Heart left ventricle (tissue), 16 donors: ENCODE measurements at places on chromosomes 6 and 20. TPM values are rescaled to one million over a fixed set of nuclear protein-coding genes. Genes with fewer than 3 reads are reported as not detected.

The CCR6 gene
- total RNA-seq: not detected

The PTGIS gene
- total RNA-seq: 31.5 TPM

The EDN3 gene
- not detected for total RNA-seq

DNA sequence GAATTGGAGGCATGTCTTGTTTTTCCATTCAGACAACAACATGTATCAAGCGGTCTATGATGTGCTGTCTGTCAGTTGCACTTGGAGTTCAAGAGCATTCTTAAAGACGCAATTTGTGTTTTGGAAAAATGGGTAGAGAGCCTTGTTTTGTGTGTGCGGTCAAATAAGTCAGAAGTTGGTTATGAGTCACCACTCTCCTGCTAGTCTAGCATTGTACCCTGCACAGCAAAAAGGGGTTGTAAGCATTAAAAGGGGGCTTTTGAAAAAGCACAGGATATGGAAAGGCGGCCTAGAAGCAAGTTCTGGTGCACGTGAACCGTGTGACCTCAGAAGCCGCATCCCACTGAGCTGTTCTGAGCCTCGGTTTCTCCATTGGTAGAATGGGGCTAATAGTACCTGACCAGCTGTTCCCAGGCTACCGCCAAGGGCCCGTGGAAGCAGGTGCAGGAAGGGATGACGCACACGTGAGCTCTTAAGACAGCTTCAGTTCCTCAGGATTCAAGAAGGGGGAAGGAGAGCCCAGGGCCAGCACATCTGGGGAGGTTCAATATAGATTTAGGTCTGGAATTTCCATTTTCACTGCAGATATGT lies 61.6 kb upstream of the SNX9 start:
- no peak for DNase-seq

- no peak for DNase-seq
These were observed 34.1 kb downstream of the UTRN start for GRCh38 chr6:144319211-144319610.

- no peak for DNase-seq
These were observed 17.9 kb downstream of the SLCO4A1 start for GRCh38 chr20:62660240-62660615.

DNA sequence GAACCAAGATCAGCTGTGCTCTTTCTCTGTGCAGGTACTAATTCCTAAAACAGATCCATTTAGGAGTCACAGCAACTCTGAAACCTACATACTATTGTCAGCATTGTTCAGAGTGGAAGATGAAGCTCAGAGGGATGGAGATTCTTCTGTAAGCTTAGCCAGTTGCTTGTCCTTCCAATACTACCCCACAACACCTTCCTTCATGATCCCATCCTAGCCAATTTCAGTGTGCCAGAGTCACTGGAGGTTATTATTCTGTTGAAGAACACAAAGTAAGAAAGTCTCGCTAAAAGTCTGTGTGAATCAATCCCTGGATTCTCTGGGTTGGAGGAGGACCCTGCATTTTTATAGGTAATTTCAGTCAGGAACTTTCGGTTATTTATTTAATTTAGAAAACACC lies 2.3 kb downstream of the POPDC3 start:
- DNase-seq: no peak

GRCh38 chr6:30312676-30313321 lies 13.9 kb upstream of the TRIM39 start:
- no peak for DNase-seq

GRCh38 chr6:31597006-31597405 lies 4.2 kb upstream of the NCR3 start:
- DNase-seq: no peak

GRCh38 chr20:34553366-34553867 lies 5.1 kb upstream of the MAP1LC3A start:
- no peak for DNase-seq

DNA sequence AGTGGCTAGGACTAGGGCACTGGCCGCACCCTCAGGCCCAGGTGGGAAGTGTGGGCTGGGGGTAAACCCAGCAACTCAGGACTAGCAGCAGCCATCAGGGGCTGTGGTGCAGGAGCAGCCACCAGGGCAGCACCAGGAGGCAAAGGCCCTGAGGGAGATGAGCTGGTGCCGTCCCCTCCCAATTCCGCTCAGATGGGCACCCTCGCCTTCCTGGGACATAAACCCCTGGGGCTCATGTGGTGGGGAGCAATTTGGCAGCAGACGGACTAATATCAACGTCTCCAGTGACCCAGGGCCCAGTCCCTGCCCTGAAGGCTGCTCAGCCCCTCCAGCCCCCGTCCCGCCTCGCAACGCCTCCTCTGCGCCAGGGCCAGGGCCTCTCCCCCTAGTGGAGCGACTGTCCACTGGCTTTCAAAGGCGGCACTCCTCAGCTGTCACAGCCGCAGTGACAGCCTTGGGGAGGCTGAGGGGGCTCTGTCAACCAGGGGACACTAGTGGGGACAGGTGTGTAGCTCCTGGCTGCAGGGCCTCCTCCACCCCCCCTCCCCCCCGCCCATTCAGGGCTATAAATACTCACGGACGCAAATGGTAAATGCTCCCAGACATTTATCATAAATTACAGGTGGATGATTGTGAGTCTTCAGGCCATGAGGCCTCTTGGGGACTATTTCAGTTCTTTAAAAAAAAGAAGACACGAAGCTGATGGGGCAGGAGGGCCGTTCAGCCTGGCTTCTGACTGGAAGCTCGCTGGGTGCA lies 349.9 kb downstream of the ZFAND3 start:
- DNase-seq: peak; percentile 39

DNA sequence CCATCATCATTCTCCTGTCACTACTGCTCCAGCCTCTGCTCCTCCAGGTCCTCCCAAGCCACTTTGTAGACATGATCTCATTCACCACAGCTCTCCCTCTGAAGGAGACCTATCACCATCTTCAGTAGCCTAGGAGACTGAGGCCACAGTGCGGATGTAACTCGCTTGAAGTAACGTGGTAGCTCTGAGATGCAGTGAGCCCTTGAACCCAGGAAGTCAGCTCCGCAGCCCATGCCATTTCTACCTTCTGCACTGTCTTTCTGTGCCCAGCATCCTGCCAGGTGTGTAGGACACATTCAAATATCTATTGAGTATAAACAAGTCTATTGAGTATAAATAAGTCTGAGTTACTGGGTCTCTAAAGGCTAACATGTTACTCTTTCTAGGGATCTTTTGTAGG lies 164.4 kb downstream of the CDH26 start:
- no peak for DNase-seq

DNA sequence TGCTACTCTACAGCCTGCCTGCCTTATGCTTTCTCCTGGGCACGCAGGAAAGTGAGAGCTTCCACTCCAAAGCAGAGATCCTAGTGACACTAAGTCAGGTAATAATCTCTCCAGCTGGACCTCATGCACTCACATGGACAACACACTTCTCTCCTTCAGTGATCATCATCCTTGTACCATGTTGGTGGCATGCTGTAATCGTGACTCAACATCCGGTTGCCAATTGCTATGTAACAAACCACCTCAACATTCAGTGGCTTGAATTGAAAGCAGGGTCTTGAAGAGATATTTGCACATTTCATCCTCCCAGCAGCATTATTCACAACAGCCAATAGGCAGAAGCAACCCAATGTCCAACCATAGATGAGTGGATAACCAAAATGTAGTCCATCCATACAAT lies 40.3 kb upstream of the PPP1R3G start:
- no peak for DNase-seq

GRCh38 chr6:78523622-78524021 lies 343.7 kb upstream of the IRAK1BP1 start:
- no peak for DNase-seq

DNA sequence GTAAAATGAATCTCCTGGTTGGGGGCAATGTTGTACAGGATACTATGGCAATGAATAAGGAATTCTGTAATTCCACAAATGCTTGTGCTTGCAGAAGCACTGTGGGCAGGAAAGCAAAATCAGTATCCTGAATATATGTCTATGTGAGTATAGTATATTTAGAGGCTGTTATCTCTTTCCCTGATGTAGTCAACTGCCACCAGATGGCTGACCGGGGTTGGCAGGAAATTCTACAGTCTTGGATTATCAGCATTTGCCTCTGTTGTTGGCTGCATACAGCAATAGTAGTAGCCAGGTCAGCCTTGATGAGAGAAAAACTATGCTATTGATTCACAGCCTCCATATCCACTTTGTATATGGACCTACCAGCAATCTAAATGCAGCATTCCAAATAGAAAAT lies 425.1 kb upstream of the JAG1 start:
- no peak for DNase-seq

DNA sequence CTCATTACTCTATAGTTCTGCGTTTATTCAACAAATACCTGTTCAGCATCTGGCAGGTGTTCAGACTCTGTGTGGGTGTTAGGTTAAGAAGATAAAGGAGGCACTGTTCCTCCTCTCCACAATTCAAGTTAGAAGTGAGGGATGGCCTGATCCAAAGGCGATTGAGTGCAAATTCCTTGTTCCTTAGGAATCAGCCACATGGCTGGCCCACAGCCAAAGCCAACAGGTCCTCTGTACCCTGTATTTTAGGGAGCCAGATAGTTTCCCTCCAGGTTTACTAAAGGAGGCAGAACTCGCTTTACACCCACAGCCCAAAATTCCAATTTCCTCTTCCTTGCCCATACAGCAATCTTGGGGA lies 5.0 kb upstream of the CD40 start:
- no peak for DNase-seq

DNA sequence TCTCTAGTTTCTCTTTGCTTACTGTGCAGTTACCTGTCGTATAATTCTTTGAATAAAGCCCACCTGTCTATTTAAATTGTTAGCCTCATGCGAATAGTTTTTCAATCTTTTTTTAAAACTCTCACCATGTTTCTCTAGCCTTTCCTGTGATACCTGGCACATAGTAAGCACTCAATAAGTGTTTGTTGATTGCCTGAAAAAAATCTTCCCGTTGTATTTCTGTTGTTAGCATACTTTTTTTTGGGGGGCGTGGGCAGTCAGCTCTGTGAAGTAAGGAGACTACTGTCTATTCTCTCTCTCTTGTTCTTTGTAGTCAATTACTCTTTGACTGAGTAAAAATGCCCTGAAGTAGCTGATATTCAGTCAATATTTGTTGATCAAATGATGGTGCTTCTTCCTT lies 205.8 kb downstream of the CDKAL1 start:
- no peak for DNase-seq

DNA sequence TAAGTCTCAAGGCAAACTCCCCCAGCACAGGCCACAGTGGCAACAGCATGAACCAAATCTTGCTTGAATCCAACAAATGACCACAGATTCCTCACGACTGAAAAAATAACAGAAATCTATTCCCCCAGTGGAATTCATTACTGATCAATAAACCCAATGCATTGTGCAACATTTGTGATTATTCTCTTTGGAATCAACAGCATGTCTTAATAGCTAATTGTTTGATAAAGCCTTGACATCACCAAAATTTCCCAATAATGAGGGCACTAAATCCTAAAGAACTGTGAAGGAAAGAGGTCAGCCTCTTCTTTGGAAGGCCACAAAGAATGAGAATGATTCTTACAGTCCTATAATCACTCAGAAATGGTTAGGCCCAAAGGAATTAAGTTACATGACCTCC lies 5.8 kb downstream of the SCML4 start:
- no peak for DNase-seq

- no peak for DNase-seq
These were observed 2.0 kb downstream of the ATXN1 start for GRCh38 chr6:16759181-16759645.

- DNase-seq: no peak
These were observed 451.5 kb upstream of the SPTLC3 start for GRCh38 chr20:12557224-12557623.

GRCh38 chr6:150898399-150899170 lies 33.1 kb downstream of the MTHFD1L start:
- no peak for DNase-seq

DNA sequence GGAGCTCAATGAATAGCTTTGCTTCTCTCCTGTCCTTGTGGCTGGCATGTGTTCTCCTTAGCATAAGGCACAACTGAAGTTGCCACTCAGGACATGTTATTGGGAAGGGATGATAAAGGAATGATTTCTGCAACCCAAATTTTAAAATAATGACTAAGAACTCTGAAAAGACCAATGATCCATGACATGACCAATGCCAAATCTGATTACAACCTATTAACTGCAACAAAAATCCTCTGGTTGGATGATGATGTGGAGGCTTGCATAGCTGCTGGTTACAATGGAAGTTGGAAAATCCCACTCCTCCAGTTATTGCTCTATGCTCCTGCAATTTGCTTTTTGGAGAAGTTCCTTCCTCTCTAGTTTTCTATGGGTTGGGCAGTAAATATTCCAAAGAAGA lies 63.4 kb upstream of the FBXL4 start:
- no peak for DNase-seq

GRCh38 chr20:40233406-40233805 lies 455.6 kb downstream of the MAFB start:
- DNase-seq: no peak

- no peak for DNase-seq
These were observed 15.9 kb upstream of the EDN3 start for GRCh38 chr20:59284470-59284869.

DNA sequence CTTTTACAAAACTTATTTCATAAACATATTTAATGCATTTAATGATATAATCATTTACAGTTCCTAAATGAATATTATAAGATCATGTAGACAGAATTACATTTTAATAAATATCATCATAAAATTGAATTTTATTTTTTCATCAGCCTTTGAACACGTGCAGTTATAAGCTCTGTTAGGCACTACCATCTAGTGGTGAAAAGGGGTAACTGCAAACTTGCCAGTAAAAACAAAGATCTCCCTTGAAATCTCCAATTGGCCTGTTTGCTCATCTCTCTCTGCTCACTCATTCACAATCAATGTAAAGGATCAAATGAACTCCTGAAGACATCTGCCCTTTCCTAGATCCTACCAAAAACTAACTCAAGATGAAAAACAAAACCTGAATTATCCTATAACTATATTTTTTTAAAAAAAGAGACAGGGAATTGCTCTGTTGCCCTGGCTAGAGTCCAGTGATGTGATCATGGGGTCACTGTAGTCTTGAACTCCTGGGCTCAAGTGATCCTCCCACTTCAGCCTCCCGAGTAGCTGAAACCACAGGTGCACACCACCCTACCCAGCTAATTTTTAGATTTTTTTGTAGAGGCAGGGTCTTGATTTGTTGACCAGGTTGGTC lies 31.7 kb downstream of the SAMHD1 start:
- DNase-seq: no peak
